ENCODE measurements at places on chromosomes 7 and 10.
A peak's percentile ranks its signal among the peaks of the same experiment; 100 is the strongest.

GRCh38 chr7:28988091-28988490 lies 30.0 kb upstream of the TRIL start:
- DNase-seq, result no peak

DNA sequence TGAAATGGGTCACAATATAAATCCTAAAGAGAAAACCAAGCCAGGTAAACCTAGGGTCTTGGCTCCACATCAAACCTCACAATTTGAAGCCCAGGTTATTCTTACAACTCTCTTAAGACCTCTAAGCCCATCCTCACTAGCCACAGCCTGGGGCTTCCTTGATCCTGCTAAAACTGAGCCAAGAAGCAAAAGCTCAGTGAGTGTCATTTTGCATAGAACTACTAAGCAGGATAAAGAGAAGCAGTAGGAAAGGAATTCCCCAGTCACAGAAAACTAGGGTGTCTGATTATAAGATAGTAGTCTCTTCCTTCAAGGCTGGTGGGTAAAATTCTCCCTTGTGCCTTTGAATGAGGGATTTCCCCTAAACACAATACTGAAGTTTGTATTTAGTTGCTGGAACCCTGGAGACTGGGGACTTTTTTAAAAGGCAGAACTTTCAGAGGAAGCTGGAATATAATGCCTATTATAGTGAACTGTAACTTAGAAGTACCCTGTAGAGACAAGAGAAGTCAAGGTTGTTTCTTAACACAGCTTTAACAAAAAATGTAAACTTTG lies 196.6 kb upstream of the KIAA1217 start:
- no peak for DNase-seq

- no peak for DNase-seq
Measured at GRCh38 chr10:11270858-11271179, 253.1 kb downstream of the CELF2 start.

GRCh38 chr10:118966076-118966849 lies 63.3 kb upstream of the NANOS1 start:
- DNase-seq, result no peak

- no peak for DNase-seq
Measured at GRCh38 chr7:122046402-122046801, 97.6 kb downstream of the AASS start.

DNA sequence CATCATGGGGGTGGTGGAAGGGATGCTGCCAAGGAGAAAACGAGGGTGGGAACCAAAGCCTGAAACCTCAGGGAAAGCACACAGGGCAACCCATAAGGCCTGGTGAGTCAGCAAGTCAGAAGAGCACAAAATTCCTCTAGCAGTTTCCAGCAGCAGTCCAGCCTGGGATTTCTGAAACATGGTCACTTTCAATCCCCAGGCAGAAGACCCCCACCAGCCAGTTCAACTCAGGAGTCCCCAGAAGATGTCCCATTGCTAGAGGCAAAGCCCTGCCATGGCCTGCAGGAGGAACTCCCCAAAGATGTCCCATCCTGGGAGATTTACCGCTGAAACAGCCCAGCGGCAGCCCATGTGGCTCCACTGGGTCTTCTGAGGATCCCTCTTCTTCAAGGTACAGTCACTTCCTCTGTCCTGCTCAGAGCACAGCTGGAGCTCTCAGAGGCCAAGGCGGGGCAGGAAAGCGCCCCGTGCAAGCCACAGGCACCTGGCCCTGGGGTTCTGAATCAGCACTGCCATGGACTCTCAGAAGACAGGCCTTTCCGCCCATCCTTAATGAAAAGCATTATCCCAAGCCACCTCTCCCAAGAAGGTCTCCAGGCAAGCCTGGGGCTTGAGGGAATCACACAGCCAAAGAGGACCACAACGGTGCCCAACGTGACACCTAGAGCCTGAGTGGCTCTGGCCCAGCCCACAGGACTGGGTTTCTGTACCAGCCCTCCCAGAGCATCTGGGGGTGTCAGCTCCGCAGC lies 196.9 kb downstream of the GRID1 start:
- DNase-seq, result no peak

DNA sequence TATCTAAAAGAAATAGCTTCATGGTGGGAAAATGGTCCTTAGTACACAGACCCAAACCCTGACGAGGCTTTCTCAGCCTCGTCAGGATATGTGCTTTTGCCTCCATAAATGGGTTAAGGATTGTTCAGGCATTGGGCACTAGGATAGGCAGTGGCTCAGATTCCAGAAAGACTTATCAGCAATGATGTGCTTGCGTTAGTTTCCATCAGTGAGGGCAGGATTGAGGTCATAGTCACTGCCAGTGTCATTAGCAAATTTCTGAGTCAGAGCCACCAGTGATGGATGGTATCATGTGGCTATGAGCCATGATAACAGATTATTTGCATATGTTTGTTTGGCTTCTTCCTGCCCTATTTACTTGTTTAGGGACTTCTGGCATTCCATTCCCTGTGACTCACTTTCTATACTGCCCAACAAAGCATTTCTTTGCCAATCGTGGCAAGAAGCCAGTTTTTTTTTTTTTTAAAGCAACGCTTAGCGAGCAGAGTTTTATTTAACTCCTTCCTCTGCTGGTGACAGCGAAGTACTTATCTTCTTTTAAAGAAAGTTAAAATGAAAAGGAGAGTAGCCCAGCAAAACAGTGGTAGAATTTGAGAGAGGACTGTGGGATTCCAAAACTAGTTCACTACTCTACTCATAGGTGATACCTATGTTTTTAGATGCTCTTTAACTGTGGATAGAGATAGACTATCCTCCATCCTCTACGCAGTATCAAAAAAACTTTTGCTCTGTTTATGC lies 44.4 kb downstream of the MYPN start:
- DNase-seq, result peak; percentile 39

- DNase-seq, result no peak
Measured at GRCh38 chr10:69479240-69480067, 28.2 kb downstream of the TSPAN15 start.

DNA sequence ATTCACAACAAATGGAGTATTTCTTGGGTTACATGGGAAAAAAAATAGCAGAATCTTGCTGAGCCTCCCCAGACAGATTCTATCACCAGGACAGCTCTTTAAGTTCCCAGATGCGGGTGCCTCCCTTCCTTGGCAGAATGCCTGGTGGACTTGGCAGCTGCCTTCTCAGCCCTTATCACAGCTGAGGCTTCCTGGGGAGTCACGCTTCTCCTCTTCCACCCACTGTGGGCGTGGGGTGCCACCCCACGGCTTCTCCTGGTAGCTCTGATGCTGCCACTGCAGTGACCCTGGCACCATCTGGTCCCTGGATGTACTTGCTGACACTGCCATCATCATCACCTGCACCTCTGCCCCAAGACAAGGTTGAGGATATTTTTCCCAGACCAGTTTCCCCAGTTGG lies 16.2 kb upstream of the NME8 start:
- no peak for DNase-seq

DNA sequence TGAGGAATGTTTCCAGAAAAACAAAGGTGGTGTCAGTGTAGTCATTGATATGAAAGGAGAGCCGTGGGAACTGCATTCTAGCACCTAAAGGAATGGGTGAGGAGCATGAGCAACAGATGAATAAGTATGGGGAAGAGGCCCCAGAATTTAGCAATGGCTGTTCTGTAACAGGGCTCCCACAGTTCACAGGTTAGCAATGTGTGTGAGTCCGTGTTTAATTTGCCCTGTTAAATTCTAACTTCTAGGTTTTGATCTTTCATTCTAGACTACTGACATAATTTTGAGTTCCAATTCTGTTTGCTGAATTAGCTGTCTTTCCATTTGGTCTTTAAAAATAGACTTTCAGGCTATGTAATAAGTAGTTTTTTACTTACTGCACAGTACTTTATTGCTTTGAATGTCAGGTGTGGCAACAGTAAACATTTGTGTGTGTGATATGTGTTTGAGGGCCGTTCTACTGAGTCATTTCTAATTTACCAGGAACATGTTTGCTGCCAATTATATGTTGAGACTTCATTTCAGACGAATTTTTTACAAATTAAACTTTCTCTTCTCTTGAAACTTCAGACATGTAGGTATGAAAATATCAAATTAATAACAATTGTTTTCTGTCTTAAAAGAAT lies 8.8 kb downstream of the STK17A start:
- DNase-seq, result no peak

DNA sequence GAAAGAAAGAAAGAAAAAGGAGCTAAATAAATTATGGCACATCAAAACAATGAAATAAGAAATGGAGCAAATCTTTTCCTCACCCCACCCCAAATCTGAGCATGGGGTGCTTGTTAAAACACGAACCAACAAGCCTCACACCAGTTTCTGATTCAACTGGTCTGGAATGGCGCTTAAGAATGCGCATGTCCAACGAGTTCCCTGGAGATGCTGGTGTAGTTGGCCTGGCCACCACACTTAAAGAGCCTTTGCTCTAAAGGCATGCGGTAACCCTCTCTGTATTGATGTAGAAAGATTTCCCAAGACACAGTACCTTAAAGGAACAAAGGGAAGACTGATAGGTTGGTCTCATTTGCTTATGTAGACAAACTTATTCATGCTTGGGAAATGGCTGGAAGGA lies 49.1 kb upstream of the STEAP1B start:
- no peak for DNase-seq

DNA sequence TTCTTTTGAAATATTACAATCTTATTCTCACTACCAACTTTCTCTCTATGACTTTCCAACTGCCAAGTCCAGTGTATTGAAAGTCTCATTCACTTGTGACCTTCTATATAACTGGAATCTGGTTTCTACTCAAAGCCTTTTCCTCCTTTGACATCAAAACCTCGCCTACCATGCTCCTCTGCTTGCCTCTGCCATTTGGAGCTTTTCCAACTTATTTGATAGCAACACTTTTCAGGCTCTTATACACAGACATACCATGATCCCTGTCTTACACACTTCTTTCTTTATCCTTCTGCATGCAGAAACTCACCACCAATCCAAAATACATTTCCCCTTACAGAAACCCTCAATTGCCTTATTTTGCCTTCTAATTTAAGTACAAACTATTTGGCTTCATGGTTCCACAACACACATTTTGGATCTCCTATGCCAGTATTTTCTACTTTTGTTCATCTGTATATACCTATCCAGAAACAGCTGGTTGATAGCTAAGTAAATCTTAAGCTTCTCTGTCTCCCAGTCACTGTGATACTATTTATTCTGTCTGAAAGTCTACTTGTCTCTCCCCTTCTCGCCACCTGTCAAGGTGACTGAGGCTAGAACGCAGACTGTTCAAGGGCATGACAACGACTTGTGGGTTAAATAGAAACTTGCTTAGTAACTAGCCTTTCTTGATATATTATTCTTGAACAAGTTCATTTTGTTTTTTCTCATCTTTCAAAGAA lies 22.4 kb downstream of the GNG11 start:
- no peak for DNase-seq

DNA sequence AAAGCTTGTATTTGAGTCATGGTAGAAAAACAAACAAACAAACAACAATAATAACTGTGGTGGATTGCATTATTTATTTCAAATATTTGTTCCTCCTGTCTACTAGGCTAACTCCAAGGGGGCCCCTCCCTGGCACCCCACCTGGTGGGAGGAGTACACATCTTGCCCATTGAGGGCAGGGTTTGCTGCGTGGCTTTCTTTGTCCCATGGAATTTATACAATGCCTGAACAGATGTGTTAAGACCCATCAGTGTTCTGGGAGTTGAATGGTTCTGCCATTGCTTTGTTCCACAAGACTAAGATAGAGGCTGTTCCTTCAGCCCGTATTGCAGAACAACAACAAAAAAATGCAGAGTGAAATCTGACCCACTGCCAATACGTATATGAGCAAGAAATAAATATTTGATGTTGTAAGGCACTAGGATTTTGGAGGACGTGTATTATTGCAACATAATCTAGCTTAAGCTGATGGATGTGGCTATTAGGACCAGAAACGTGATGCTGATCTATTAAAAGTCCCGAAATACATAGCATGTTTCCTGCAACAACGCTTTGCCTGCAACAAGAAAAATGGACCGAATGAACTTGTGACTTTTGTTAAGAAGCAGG lies 119.1 kb upstream of the JCAD start:
- no peak for DNase-seq

DNA sequence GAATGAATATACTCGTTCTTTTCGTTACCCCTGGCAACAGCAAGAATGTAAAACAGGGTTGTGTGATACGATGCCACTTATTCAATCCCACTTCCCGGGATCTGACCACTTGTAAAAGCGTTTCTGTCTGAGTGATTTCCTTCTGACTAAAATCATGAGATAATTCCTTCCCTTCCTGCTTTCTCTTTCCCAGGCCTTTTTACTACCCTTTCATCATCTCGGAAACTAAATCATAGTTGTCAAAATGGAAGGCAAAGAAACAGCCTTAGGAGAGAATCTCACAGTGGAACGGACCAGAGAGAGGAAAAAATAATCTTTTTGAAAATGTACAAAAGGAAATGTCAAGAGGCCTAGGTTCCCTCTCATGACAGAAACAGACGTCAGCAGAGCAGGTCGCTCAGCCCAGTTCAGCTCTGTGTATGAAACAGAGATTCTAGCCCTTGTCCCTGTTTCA lies 29.8 kb downstream of the DIP2C start:
- no peak for DNase-seq

GRCh38 chr7:96953676-96954513 lies 51.5 kb upstream of the DLX6 start:
- no peak for DNase-seq

- DNase-seq, result no peak
Measured at GRCh38 chr10:120607710-120608703, 151.0 kb downstream of the PLPP4 start.

GRCh38 chr7:91169830-91170191 lies 94.4 kb upstream of the FZD1 start:
- DNase-seq, result no peak

- no peak for DNase-seq
Measured at GRCh38 chr10:74586088-74586585, 240.3 kb upstream of the KAT6B start.

DNA sequence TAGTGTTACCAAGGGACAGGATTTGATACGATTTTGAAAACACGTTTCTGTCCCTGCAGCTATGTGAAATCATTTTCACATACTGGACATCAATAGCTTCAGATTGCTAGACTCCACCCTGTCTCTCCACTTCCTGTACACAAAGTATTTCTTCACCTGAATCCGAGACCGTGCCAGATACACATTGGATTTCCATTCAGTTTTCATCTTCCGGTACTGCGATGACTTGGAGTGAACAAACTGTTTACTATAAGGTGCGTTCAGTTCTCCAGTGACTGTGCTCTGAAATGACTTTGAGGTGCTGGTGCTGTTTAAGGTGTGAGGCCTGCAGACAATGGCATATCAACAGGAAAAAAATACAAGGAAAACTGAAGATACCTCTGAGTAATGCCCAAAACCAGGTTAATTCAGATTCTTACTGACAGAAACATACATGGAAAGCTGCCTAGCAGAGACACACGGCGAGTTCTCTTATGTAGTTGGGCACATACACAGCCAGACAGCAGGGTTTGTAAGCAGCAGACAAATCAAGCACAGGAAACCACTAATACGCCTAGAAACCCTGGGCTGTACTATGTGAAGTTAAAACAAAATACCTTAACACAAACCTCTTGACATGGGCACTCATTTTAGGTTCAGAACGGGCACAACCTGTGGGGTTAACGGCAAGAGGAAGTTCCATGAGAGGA lies 119.2 kb downstream of the GALNT11 start:
- no peak for DNase-seq

DNA sequence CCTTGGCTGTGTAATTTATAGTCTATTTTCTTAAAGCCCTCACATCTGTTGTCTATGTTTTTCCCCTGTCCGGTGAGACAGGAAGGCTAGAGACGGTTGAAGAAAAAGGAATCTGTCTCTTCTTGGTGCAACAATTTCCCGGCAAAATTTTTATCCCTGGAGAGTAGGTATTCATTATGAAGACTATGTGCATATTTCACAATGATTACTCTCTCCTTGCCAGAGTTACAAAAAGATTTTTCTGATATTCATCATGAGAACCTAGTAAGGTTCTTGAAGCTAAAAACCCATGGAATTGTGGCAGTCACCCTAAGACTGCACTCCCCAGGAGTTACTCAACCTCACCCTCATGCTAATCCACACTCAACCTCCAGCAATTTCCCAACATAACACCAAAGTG lies 55.0 kb upstream of the GHITM start:
- DNase-seq, result no peak

Measured in omental fat pad (tissue), 4 donors.